NCI-H1092 treated with DMSO at 0.1 percent for 48 hours (cell line): ENCODE measurements at places on chromosomes 6 and 20.

GRCh38 chr6:33985947-33986346 lies 159.9 kb downstream of the GRM4 start:
- DNase-seq = no peak

DNA sequence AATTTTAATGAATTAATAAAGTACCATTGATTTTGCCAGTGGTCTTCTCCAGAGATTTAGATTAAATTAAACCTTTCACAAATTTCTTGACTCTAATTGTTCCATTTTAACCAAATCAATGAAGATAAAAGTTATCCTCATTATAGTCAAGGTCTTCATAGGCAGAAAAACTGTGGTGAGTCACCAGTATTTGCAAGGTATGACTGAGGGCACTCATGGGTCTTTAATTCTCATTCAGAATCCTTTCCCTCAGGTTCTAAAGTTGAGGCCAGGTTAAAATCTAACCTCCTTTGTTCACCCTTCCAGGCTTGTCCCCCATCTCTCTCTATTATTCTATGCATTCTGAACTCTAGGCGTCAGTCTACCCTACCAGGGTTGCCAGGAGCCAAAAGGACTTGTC lies 93.9 kb downstream of the JAG1 start:
- no peak for DNase-seq

GRCh38 chr20:1322511-1323245 lies 6.3 kb downstream of the SDCBP2 start:
- no peak for DNase-seq

GRCh38 chr6:107590378-107590777 lies 100.5 kb downstream of the SOBP start:
- no peak for DNase-seq

- no peak for DNase-seq
Measured at GRCh38 chr6:139744891-139745290, 370.4 kb upstream of the CITED2 start.

DNA sequence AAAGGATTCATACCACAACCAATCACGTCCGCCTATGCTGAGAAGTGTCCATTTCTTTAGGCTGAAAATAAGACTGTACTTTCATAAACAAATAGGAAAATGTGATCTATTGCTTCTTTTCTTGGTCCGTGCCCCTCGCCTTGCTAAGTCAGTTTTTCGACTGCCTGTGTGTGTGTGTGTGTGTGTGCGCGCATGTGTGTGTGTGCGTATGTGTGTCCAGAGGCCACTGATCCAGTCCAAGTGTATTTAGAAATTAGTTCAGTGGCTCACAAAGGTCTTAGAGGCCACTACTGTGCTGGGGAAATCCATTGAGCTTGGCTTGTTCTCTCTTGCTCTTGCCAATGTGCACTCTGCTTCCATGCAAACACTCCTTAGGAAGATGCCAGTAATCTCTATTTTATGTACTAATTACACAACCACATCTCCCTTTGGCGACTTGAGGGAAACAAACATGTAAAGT lies 50.5 kb downstream of the SLC22A23 start:
- no peak for DNase-seq

DNA sequence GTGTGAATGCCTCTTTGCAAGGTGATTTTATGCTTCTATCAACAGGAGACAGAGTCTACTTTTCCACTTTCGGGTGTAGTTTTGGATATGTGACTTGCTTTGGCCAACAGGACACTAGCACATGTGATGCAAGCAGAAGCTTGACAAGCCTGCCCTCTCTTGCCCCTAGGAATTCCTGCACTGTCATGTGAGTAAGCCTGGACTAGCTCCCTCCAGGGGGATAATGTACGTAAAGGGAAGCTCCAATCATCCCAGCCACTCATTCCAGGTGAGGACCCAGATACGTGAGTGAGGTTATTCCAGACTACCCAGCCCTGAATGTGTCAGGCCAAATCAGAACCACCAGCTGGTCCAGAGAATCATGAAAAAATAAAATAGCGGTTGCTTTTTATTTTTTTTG lies 33.3 kb downstream of the BEND3 start:
- no peak for DNase-seq

DNA sequence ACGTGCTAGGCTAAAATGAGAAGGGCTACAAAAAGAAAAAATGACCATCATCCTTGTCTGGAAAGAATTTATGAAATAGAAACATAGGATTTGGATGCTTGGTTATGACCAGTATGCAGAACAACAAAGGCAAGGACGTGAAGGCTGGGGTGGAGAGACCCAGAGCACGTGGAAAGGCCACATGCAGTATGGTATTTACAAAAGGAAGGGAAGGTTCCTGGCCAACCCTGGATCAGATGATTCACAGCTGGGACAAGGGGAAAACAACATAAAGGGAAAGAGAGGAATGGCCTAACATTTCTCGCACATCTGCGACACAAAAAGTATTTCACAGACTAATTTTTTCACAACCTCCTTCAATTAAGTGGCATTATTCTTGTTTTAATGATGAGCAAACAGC lies 8.2 kb downstream of the STX7 start:
- no peak for DNase-seq

GRCh38 chr20:24617757-24618450 lies 148.5 kb downstream of the SYNDIG1 start:
- no peak for DNase-seq

- DNase-seq = no peak
Measured at GRCh38 chr6:41498968-41499599, 47.1 kb upstream of the FOXP4 start.

GRCh38 chr6:8446391-8446790 lies 11.0 kb upstream of the SLC35B3 start:
- DNase-seq = no peak

DNA sequence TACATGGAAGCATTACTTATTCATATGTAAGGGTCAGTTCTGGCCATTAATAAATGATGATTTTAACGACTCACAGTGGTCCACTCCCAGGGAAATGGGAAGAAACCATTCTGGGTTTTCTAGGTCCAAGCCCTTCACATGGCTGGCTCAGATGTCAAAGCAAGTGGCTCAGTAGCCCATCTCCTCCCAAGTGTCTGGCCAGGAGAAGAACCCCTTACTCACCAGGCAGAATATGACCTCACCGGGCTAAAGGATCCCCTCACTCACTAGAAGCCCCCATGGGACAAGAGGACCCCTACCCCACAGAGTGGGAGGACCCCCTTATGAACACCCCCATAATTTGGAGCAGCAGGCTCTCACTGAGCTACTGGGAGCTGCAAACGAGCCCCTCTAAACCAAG lies 34.0 kb downstream of the PREX1 start:
- no peak for DNase-seq

- no peak for DNase-seq
Measured at GRCh38 chr6:76708641-76709331, 636.3 kb upstream of the IMPG1 start.

DNA sequence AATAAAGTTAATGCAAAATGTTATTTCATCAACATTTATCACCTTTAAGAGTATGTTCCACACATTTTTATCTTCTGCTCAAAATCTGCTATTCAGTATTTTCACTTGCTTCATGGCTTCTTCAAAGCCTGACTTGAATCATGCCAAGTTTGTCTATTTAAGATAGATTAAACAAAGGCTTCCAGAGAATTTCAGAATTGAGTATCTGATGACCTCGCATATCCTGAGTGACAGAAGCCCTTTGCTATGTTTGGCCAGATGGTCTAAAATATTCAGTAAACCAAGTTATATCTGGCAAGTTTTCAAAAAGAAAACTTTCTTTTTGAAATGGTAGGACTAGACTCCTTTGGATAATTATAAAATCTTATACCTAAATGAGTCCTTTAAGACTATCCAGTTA lies 348.9 kb upstream of the KCNQ5 start:
- no peak for DNase-seq

- DNase-seq = no peak
Measured at GRCh38 chr6:134873500-134874388, 76.2 kb downstream of the ALDH8A1 start.

GRCh38 chr6:142810952-142811514 lies 133.9 kb downstream of the HIVEP2 start:
- no peak for DNase-seq

GRCh38 chr6:24186349-24186748 lies 60.3 kb downstream of the NRSN1 start:
- DNase-seq = no peak

- DNase-seq = no peak
Measured at GRCh38 chr6:107806691-107807090, 17.4 kb downstream of the SCML4 start.

DNA sequence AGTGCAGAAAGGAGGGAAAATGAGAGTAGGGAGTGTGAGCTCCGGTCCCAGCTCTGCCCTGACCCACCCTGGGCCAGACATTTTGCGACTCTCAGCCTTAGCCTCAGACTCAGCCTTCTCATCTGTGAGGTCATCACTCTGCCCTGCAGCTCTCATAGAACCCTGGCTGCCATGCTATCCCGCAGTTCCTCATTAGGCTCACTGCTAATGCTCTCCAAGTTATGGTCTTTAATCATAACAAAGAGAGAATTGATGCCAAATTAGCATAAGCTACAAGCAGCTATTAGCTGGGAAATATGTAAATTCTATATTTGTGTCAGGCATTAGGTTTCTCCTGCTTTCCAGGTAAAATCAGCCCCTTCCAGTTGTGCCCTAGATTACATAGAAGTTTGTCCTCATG lies 46.5 kb upstream of the MLN start:
- no peak for DNase-seq
